ENCODE measurements at places on chromosomes 7 and 10.

GRCh38 chr7:44329081-44329480 is 3.7 kb upstream of the CAMK2B start:
- no peak for DNase-seq

- peak; percentile 6 for DNase-seq
These were observed 46.6 kb downstream of the CCSER2 start for GRCh38 chr10:84375011-84375410.

- no peak for DNase-seq
These were observed 24.2 kb upstream of the RASSF4 start for GRCh38 chr10:44935201-44935965.

GRCh38 chr10:52908478-52908877 is 135.9 kb upstream of the MBL2 start:
- DNase-seq = no peak

DNA sequence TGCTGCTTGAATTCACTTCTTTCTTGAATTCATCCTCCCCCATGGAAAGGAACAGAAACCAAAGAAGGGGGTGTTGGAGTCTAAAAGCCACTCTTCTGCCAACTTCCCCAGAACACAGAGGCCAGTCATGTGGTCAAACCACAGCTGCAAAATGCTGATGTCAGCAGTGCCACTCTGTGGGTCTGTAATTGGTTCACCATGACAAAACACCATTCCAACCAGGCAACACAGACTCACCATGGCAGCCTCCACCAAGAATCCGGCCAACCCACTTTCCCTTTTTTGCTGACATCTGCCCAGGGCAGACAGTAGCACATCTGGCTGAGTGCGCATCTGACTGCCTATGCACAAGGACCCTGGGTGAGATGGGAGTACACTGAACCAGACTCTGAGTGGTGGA is 16.8 kb downstream of the OSBPL3 start:
- DNase-seq = no peak

DNA sequence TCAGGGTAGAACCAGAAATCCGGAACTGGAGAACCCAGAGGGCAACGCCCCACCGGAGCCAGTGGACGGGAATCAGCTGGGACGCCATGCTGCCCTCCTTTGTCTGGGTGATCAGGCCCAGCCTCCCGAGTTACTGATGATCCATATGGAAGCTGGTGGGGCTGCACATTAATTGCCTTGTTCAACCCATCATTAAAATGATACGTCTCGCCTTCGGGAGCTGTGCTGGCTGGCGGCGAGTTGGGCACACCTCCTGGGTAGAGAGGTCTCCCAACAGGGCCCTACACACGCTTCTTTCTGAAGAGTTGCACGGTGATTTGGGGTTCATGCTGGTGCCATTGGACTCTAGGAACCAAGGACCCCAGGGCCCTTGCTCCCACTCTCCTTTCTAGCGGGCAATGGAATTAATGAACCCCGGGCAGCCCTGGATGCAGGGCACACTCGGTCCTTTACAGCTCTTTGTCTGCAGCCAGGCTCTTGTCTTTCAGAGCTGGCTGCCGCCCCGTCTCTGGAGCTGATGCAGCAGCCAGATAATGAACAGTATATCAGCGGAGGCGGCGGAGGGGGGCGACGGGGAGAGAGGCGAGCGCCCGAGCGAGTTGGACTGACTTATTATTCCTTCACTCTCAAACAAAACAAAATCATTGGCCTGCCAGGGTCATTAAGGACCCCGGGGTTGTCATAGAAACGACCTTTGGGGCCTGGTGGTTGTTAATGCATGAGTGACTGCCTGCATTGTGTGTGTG is 412.2 kb upstream of the ZMIZ1 start:
- DNase-seq = no peak

DNA sequence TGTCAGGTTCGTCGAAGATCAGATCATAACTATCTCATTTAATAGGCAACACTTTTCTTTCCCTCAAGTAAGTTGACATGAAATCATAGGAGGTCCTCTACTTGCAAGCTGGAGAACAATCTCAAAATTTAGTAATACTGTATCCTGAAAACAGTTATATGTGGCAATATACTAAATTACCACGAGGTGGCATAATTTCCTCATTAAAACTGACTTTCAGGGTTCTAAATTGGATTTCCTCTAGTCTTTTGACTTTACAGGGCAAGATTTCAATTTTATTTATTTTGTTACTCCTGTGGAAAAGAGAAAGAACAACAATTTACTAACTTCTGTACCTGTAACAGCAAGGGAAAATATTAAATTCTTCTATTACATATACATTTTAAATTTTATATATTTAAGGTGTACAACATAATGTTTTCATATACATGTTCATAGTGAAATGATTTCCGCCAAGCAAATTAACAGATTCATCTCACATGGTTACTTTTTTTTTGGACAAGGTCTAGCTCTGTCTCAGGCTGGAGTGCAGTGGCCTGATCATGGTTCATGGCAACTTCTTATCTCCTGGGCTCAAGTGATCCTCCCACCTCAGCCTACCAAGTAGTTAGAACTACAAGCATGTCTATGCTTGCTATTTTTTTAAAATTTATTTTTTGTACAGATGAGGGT is 53.4 kb upstream of the CYP2C18 start:
- DNase-seq = no peak

DNA sequence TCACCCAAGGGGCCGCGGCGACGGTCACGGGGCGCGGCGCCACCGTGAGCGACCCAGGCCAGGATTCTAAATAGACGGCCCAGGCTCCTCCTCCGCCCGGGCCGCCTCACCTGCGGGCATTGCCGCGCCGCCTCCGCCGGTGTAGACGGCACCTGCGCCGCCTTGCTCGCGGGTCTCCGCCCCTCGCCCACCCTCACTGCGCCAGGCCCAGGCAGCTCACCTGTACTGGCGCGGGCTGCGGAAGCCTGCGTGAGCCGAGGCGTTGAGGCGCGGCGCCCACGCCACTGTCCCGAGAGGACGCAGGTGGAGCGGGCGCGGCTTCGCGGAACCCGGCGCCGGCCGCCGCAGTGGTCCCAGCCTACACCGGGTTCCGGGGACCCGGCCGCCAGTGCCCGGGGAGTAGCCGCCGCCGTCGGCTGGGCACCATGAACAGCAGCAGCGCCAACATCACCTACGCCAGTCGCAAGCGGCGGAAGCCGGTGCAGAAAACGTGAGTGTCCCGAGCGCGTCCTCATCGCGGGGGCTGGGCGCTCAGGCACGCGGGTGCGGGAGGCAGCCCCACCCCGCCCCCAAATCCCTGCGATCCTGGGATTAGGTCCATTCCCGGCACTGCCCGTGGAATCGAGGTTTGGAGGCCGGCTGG is 509 bp downstream of the AHR start:
- DNase-seq = peak; percentile 42

- no peak for DNase-seq
These were observed 5.7 kb downstream of the GRID2IP start for GRCh38 chr7:6545398-6546126.

- no peak for DNase-seq
These were observed 68.9 kb downstream of the HTR7 start for GRCh38 chr10:90788968-90789367.

DNA sequence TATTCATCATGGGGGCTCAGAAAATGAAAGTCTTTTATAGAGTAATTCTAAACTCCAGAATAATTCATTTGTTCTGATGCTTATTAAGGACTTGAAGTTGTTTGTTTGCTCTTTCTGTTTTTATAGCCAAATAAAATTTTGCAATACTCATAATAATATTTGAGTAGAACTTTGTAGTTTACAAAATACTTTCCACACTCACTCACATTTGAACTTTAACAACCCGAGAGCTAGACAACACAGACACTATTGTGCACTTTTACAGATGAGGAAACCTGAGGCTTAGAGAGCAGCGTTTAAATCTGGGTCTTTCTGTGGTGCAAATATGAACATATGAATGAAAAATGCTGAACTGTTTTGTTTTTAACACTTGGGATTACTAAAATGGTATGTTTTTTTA is 126.8 kb downstream of the KAT6B start:
- DNase-seq = no peak

GRCh38 chr10:91800756-91801155 is 2.5 kb downstream of the TNKS2 start:
- DNase-seq = no peak
